ENCODE measurements at places on chromosomes 5 and 9. TPM values are rescaled to one million over a fixed set of nuclear protein-coding genes. Genes with fewer than 3 reads are reported as not detected.

SPINK6 gene
- not detected for total RNA-seq

PLAC8L1 gene
- total RNA-seq: not detected

PTCH1 gene
- total RNA-seq: 18.8 TPM

HTR4 gene
- not detected for total RNA-seq

CDH6 gene
- not detected for total RNA-seq

GRCh38 chr5:102749416-102750030 lies 5.6 kb upstream of the PAM start:
- H3K4me1 ChIP-seq: peaks cover 10% of the 10 kb centered on the region
- no peak for DNase-seq
- no peak overlapping the region for H3K4me3 ChIP-seq
- H3K27ac ChIP-seq: no peak overlapping the region

- H3K4me3 ChIP-seq: no peak overlapping the region
- no peak for DNase-seq
- H3K27ac ChIP-seq: no peak overlapping the region
- no peaks in the 10 kb centered on the region for H3K27me3 ChIP-seq
- no peaks in the 10 kb centered on the region for H3K4me1 ChIP-seq
- no peaks in the 10 kb centered on the region for H3K36me3 ChIP-seq
Observed at GRCh38 chr9:76297721-76298239, 96.4 kb downstream of the RFK start.

DNA sequence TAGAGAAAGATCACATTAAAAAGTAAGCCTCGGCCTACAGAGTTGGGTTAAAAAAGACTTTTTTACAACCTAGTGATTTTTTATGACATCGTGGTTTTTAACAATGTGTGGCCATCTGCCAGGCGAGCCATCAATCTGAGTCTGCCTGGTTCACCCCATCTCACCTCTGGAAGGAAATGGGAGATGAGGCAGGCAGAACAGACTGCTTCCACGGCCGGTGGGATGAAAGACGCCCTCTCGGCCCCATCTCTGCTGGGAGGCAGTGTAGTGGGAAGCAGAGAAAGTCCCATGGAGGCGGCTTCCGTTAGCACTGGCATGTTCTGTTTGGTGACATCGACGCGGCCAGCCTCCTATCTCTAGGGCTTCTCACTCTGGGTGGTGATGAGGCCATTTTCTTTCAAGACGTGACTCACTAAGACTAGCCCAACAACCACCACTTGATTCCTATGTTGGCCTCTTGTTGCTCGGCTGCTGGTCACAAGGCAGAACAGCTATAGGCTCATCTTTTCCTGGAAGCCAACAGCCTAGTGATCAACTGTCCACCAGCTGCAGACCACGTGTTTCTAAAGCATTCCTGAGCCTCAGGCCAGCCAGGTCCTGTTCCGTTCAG lies 132.4 kb upstream of the OTULINL start:
- H3K27ac ChIP-seq: no peak overlapping the region
- H3K4me1 ChIP-seq: no peaks in the 10 kb centered on the region
- DNase-seq: no peak
- H3K36me3 ChIP-seq: no peaks in the 10 kb centered on the region
- H3K4me3 ChIP-seq: no peak overlapping the region
- no peaks in the 10 kb centered on the region for H3K27me3 ChIP-seq

DNA sequence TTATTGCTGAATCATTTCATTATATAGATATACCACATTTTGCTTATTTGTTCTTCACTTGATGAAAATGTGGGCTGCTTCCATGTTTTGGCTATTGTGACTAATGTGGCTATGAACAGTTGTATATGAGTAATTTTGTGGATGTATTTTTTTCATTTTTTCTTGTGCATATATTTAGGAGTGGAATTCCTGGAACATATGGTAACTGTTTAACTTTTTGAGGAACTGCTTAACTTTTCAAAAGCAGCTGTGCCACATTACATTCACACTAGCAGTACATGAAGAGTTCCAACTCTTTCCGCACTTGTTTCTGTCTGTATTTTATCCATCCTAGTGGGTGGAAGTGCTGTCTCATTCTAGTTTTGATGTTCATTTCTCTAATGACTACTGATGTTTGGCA lies 67.8 kb downstream of the JAK2 start:
- H3K27ac ChIP-seq: no peak overlapping the region
- no peaks in the 10 kb centered on the region for H3K4me1 ChIP-seq
- DNase-seq: no peak
- H3K4me3 ChIP-seq: no peak overlapping the region
- no peaks in the 10 kb centered on the region for H3K27me3 ChIP-seq
- peaks cover 5% of the 10 kb centered on the region for H3K36me3 ChIP-seq

DNA sequence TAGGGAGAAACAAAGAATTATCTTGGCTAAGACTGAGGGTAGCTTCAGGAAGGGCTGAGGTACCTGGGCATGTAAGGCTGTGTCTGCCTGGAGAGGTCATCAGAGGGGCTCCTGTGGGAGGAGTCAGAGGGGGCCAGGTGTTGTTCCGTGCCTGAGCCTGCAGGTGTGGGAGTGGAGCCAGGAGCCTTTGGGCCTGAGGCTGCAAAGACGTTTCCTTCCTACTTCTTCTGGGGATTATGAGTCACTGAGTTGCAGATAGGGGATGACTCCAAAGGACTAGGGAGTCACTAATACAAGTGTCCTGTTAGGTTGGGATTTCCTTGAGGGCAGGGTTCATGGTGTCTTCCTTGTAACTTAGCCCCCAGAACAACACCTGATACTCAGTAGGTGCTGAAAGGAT lies 391.1 kb downstream of the ARHGEF28 start:
- H3K36me3 ChIP-seq: no peaks in the 10 kb centered on the region
- H3K27ac ChIP-seq: no peak overlapping the region
- H3K4me1 ChIP-seq: no peaks in the 10 kb centered on the region
- H3K27me3 ChIP-seq: no peaks in the 10 kb centered on the region

DNA sequence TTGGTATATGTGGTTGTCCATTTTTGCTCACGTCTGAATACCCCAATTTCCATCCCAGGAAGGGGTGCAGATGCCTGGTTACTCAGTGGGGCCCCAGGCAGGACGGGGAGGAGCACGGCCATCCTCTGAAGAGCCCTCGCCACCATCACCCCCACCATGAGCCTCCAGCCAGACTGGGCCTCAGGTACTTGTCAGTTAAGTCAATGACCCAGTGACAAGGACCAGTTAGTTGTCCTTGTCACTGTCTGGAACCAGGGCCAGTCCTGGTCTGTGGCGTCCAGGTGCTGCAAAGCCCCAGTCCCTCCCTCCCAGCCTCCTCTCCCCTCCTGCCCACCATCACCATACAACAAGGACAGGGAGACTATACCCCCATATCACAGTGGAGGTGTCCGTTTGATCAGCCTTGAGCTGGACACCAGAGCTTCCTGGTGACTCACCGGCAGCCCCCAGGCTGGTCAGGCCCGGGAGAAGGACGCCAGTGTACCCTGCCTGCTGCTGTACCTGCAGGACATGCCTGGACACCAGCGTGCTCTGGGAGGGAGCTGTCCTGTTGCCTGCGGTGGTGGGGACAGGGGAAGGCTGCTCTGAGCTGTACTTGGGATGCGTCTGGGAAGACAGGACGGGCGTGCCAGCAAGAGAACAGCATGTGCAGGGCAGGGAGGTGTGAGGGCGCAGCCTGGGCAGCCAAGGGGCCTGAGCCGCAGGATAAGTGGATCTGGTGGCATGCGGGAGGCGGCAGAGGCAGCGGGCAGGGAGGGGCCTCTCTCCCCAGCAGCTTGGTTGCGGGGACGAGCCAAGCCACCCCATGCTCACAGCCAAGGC lies 32.6 kb upstream of the TTLL11 start:
- no peak for DNase-seq
- peaks cover 7% of the 10 kb centered on the region for H3K4me1 ChIP-seq
- no peaks in the 10 kb centered on the region for H3K36me3 ChIP-seq
- no peak overlapping the region for H3K27ac ChIP-seq
- H3K27me3 ChIP-seq: peaks cover 11% of the 10 kb centered on the region

GRCh38 chr9:19512103-19512832 lies 103.5 kb downstream of the ACER2 start:
- H3K4me1 ChIP-seq: no peaks in the 10 kb centered on the region
- H3K27ac ChIP-seq: no peak overlapping the region
- DNase-seq: no peak
- H3K27me3 ChIP-seq: no peaks in the 10 kb centered on the region
- H3K36me3 ChIP-seq: no peaks in the 10 kb centered on the region
- H3K4me3 ChIP-seq: no peak overlapping the region

- no peaks in the 10 kb centered on the region for H3K27me3 ChIP-seq
- H3K4me3 ChIP-seq: no peak overlapping the region
- DNase-seq: no peak
- H3K27ac ChIP-seq: no peak overlapping the region
- H3K36me3 ChIP-seq: no peaks in the 10 kb centered on the region
- H3K4me1 ChIP-seq: no peaks in the 10 kb centered on the region
Observed at GRCh38 chr9:30579810-30580209, 1804.6 kb upstream of the ACO1 start.

- no peak overlapping the region for H3K4me3 ChIP-seq
- H3K36me3 ChIP-seq: no peaks in the 10 kb centered on the region
- no peaks in the 10 kb centered on the region for H3K4me1 ChIP-seq
Observed at GRCh38 chr9:32877103-32877502, 93.8 kb downstream of the TMEM215 start.

- no peaks in the 10 kb centered on the region for H3K27me3 ChIP-seq
- no peaks in the 10 kb centered on the region for H3K4me1 ChIP-seq
- DNase-seq: no peak
Observed at GRCh38 chr5:151463137-151464029, 16.0 kb downstream of the SLC36A1 start.

Measured in CD4-positive, alpha-beta memory T cell (primary cell).